Hindlimb muscle (tissue), 1 donor: ENCODE measurements at places on chromosomes 7 and 10. TPM values are rescaled to one million over a fixed set of nuclear protein-coding genes. Genes with fewer than 3 reads are reported as not detected.
A peak's percentile ranks its signal among the peaks of the same experiment; 100 is the strongest.

DNA sequence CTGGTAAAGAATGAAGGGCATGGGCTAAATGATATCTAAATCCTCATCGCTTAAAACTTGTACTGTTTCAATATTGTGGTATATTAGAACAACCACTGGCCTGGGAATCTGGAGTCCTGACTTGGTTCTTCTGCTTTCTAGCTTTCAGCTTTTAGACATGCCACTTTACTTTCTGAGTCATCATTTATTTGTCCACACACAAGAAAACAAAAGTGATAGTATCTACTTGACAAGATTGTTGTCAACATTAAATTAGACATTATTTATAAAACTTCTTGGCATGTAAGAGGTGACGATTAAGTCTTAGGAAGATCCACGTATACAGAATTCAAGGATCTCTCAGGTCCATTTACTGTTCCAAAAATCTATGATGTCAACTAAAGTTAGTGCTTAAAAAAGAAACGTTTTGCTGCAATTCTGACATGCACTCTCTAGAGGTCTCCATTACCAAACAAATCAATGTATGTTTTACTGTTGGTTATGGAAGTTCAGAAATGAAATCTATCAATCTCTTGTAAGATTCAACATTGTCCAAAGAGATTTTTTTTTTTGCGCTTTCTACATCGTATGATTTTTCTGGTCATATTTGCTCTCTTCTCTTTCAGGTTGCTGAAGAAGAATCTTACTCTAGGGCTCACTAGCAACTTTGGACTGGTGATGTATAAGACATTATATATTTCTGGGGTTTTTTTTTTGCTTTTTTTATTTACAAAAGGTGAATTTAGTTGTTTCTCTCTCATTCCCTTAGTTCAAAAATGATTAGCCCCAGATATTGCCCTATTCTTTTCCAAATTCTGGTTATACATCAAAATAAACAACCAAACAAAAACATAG is 53.6 kb upstream of the DYNC1I1 start:
- DNase-seq: peak; percentile 8

DNA sequence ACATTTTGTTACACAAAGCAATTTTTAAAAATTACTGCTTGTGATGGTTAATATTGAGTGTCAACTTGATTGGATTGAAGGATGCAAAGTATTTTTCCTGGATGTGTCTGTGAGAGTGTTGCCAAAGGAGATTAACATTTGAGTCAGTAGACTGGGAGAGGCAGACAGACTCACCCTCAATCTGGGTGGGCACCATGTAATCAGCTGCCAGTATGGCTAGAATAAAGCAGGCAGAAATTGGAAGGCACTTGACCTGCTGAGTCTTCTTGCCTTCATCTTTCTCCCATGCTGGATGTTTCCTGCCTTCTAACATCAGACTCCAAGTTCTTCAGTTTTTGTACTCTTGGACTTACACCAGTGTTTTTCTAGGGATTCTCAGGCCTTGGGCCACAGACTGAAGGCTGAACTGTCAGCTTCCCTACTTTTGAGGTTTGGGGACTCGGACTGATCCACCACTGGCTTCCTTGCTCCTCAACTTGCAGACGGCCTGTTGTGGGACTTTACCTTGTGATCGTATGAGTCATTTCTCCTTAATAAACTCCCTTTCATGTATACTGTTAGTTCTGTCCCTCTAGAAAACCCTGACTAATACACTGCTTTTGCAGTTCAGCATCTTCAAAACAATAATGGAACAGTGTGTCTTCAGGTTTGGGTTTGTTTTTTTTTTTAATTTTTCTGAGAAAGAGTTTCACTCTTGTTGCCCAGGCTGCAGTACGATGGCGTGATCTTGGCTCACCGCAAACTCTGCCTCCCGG is 244.1 kb upstream of the SEMA3C start:
- DNase-seq: no peak

- DNase-seq: no peak
Observed at GRCh38 chr10:101771380-101771779, 4.5 kb downstream of the FGF8 start.

The CTNNA3 gene
- 7.5 TPM for polyA plus RNA-seq

The PTPN12 gene
- polyA plus RNA-seq: 56.4 TPM

DNA sequence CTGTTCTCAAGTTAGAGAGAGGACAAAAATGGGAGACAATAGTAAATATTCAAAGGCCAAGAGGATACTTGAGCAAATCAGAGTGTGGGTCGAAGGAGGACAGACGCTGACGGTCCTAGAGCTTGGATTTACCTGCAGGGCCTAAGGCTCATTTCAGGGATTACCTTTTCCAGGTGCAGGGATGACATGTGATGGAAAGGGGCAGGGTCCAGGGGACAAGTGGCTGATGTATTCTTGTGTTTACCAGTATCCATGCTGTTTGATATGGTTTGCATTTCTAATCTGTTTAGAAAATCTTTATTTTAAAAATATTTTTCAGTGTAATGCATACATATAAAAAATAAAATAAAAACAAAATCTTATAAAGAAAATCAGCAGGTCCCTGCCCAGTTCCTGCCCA is 5.3 kb downstream of the GALNTL5 start:
- no peak for DNase-seq

DNA sequence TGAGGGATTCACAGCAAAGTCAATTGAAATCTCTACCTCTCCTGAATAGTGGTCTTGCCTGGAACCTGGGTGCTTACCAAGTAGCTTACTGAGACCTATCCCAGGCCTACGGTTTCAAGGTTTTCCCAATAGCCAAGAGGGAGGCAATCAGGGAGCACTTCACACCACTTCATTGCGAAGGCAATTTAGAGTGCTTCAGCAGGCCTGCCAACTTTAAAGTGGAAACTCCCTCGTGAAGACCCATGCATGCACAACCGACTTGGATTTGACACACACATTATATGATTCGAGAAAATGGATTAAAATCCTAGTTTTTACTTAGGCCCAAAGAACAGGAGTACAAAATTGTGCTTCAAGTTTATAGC is 51.5 kb upstream of the NOBOX start:
- DNase-seq: no peak

The IL6 gene
- 0.41 TPM for polyA plus RNA-seq

DNA sequence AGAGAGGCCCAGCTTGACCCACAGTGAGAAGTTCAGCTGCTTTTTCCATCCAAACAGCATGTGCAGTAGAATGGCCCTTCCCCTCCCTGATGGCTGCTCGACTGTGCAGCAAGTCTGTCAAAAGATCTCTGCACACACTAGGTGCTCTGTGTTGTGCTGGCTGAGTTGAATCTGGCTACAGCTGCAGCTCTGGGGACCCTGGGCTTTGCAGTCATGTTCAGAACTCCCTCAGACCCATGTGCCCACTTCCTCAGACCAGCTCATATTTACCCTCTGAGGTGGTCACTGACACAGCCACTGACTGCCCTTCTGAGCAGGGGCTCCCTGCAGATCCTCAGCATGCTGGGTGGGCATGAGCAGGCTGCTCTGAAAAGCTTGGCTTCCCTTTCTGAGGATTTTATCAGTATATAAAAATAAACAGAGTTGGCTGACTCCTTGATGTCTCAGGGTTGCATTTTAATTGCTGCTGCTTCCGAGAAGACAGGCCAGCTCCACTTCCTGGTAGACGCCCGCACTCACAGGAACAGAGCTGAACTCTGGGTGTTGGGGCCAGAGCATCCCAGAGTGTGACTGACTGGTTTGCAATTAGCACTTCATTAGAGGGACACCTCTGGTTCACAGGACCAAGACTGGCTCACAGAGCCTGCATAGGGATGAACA is 507.9 kb downstream of the RPS24 start:
- DNase-seq: no peak

The HABP2 gene
- polyA plus RNA-seq: 0.10 TPM

The LRRD1 gene
- 0.75 TPM for polyA plus RNA-seq

The TMEM209 gene
- polyA plus RNA-seq: 11.3 TPM

DNA sequence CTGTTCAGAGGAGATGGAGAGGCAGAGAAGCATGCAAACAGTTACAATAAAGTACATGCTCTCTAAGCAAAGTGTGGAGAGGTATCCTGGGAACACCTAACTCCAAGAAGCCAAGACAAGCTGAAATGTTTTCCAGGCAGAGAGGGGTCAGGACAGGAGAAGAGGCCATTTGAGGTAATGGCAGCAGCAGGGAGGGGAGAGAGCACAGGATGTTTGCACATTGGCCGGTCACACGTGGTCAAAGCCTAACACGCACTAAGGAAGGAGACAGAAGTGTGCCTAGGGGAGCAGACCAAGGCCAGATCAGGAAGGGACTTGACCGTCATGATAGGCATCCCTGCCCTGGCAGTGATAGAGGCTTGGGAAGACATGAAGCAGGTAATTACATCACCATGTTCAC is 101.5 kb downstream of the CTTNBP2 start:
- DNase-seq: no peak

DNA sequence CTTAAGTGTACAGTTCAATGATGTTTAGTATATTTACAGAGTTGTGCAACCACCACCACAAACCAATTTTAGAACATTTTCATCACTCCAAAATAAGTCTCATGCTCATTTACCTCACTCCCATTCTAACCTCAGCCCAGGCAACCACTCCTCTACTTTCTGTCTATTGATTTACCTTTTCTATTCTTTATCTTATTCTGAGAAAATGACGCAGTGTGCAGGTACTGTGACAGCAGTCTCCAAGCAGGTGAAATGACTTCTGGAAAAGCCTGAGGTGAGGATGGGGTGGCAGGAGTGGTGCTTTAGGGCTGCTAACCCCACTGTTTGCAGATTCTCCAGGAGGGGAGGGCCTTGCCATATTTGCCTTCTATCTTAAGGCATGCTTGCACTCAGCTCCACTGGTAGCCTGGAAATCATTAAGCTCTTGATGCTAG is 39.5 kb downstream of the GARS1 start:
- no peak for DNase-seq

GRCh38 chr10:116240157-116240950 is 32.7 kb downstream of the GFRA1 start:
- no peak for DNase-seq

DNA sequence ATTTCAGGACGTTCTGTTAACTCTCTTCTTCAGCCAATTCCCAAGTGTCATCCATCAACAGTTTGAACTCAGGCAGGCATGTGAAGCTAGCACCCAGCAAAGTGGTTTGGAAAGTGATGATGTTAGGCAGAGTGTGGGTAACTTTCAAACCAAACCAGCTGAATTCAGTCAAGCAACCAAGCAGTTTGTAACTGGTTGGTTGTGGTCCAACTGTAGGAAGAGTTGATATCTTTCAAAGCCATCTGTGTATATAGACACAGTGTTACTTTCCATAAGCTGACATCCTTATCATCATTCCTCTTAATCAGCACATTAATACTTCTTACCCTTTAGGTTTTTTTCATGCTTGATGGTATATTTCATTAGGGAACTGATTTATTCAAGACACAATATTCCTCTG is 72.2 kb upstream of the NUPR2 start:
- no peak for DNase-seq

The ITPRID1 gene
- polyA plus RNA-seq: 0.61 TPM

GRCh38 chr10:110504111-110504735 is 6.5 kb downstream of the DUSP5 start:
- peak; percentile 63 for DNase-seq

DNA sequence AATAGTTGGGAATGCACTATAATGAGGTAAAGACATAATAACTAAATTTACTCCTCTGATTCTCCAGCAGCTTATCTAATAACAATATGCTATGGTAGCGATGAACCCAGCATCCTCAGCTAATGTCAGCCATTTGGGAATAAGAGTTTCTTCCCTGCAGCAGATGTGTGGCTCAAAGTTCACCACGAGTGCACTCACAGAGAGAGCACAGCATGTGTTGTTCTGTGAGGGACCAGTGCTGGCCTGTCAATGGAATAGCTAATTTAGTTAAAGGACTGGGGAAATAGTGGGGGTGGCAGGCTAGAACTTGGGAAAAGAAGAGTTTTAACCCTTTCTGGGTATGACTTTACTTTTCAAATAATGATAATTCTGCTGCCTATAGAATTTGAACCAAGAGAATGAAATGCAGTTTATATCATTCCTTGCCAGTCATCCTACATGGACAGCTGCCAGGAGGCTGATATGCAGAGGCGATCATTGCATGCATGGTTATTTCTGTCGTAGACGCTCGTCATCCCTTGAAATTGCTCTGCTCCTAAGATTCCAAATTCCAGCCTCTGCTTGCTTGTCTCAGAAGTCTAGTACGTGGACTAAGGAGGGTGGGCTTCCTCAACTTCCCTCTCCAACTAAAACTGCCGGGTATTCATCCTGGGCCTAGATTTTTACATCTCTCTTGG is 355.6 kb downstream of the RNLS start:
- peak; percentile 68 for DNase-seq

GRCh38 chr7:117552660-117553059 is 72.8 kb downstream of the CFTR start:
- DNase-seq: no peak

The OR6B1 gene
- not detected for polyA plus RNA-seq

The RAMP3 gene
- polyA plus RNA-seq: 5.6 TPM

The PNLIPRP3 gene
- 0.17 TPM for polyA plus RNA-seq

DNA sequence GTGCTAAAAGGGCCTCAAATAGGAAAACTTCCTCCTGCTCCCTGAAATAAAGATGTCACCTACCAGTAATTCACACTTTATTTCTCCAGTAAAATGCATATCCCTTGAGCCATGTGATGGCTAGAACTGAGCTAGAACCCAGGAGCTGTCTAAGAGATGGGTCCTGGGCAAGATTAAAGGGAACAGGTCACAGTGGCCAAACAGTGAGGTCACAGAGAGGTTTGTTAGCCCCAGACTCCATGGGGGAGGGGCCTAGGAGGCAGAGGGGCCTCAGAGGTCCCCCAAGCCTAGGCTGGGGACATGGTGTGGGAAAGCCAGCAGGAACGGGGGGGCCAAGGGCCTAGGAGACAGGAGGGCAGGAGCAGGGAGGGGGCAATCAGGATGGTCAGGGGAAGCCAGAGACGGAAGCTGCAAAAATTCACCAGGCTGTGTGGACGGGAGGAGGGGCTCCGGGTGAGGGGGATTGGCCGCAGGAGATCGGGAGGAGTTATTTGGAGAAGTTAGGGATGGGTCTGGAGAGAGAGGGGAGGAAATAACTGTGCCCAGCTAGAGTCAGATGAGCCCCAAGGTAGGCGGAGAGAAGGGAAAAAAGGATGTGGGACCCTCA is 3.3 kb downstream of the FBXO24 start:
- DNase-seq: no peak

The NKX1-2 gene
- polyA plus RNA-seq: not detected

The TNKS2 gene
- 36.0 TPM for polyA plus RNA-seq

GRCh38 chr10:124005991-124006392 is 87.4 kb downstream of the CHST15 start:
- DNase-seq: no peak

GRCh38 chr10:119784340-119785067 is 58.7 kb downstream of the INPP5F start:
- DNase-seq: no peak

The KNDC1 gene
- 10.7 TPM for polyA plus RNA-seq

The AGMO gene
- polyA plus RNA-seq: 0.18 TPM

DNA sequence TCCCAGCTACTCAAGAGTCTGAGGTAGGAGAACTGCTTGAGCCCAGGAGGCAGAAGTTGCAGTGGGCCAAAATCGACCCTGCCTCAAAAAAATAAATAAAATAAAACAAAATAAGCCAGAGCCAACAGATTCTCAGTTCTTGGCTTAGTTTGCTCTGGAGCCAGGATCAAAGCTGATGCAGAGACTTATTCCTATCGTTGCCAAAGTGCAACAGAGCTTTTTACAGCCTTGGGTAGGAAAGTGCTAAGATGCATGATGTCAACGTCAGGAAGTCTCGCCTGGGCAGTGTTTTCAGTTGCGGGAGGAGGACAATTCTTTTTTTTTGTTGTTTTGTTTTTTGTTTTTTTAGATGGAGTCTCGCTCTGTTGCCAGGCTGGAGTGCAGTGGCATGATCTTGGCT is 43.8 kb upstream of the CYTH3 start:
- DNase-seq: peak; percentile 15
